AG08395 (cell line): ENCODE measurements at places on chromosomes 4 and X.
A peak's percentile ranks its signal among the peaks of the same experiment; 100 is the strongest.

- DNase-seq: no peak
These were observed 91.2 kb upstream of the KLF3 start for GRCh38 chr4:38572793-38573192.

- DNase-seq: no peak
These were observed 161.1 kb downstream of the RBM46 start for GRCh38 chr4:154942176-154942575.

- no peak for DNase-seq
These were observed 134.0 kb downstream of the HTR2C start for GRCh38 chrX:114717921-114718320.

- peak; percentile 96 for DNase-seq
These were observed 30.9 kb downstream of the RNF212 start for GRCh38 chr4:1082215-1083182.

DNA sequence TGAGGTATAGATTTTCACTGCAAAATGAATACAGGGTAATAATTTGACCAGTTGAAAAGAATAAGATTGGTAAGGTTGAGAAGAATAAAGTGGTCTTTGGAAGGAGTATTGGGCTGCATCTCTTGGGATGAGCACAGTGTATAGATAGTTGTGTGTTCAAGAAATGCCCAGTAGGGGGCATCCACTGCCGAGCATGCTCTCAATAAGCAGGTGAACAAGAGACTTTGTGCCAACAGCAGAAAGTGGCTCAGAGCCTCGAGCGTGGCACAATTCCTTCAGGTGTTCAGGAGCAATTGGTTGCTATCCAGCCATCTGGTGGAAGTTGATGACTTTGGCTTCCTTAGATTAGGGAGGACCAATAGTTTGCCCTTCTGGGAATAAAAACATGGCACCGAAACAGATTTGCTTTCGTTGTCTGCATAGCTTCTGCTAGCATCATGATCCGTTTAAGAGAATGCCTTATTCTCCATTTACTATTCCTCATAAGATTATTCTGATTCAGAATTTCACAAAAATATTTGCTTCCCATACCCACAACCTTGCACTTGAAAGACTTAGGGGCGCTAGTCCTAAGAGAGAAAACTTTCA lies 258.1 kb upstream of the NEIL3 start:
- no peak for DNase-seq

- no peak for DNase-seq
These were observed 668.1 kb upstream of the CPEB2 start for GRCh38 chr4:14334166-14334565.

- DNase-seq: no peak
These were observed 171.5 kb downstream of the CFAP299 start for GRCh38 chr4:80507077-80507476.

DNA sequence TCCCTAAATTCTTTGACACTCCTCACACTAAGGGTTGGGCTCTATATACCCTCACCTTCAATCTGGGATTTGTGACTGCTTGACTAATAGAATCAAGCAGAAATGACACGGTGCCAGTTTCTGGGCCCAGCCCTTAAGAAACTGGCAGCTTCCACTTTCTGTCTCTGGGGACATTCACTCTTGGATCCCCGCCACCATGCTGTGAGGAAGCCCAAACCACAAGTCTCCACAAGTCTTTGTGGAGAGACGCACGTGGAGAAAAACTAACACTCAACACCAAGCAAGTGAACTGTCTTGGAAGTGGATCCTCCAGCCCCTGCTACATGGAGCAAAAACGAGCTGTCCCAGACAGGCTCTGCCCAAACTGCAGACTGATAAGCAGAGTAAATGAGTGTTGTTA lies 1.1 kb upstream of the EDNRA start:
- peak; percentile 57 for DNase-seq

DNA sequence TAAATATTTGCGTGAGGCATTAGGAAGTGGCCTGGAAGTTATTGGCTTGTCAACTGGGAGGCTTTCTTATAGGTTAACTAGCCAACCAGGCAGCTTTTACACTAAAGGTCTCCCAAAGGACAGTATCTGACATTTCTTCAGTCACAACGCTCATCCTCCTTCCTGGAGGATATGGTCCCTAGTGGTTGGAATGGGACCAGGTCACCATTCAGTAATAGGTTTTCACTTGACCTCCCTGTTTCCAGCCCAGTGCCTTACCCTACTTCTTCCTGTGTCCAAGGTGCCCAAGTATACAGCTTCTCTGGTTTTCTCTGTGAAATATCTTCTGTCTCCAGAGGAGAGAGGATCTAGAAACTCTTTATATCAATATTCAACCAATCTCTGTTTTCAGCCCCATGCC lies 38.5 kb downstream of the RPS6KA3 start:
- no peak for DNase-seq

DNA sequence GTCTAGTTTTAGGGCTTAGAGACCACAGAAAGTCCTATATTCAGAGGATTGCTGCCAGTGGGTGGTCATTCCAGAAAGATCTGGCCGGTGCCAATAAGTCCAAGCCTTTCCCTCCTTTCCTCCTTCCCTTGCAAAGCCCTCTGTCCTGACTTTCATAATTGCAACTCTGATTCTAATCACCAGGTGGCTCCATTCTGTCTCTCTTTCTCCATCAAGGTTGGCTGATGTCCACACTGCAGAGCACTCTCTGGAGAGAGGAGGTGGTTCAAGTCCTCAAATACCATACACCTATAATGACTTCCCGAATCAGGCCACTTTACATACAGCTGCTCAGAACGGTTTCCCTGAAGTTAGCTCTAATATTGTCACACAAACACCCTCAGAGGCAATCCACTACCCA lies 22.4 kb upstream of the ARMCX4 start:
- peak; percentile 54 for DNase-seq

- DNase-seq: no peak
These were observed 34.6 kb downstream of the CNKSR2 start for GRCh38 chrX:21408788-21409187.

- DNase-seq: no peak
These were observed 150.6 kb upstream of the ANKRD50 start for GRCh38 chr4:124863040-124863545.

DNA sequence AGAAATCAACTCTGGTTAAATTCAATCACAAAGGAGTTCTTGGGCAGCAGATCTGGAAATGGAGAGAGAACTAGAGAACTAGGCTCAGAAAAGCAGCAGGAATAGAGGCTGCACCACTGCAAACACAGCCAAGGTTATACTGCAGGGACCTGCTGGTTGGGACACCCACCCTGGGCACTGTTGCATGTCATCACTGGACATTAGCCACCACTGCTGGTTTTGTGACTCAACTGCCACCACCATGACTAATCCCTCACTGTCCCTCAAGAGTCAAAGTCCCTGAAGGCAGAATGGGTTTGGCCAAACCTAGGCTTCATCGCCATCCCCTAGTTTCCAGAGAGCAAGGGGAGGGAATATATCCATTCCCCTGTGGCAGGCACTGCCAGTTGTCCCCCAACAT lies 38.1 kb upstream of the IRAK1 start:
- no peak for DNase-seq

DNA sequence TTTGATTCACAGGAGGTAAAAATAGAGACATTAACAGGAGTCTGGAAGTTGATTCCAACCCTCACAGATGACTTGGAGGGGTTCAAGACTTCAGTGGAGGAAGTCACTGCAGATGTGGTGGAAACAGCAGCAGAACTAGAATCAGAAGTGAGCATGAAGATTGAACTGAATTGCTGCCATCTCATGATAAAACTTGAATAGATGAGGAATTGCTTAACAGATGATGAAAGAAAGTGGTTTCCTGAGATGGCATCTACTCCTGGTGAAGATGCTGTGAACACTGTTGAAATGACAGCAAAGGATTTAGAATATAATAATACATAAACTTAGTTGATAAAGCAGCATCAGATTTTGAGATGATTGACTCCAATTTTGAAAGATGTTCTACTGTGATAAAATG lies 76.5 kb downstream of the RELL1 start:
- no peak for DNase-seq

DNA sequence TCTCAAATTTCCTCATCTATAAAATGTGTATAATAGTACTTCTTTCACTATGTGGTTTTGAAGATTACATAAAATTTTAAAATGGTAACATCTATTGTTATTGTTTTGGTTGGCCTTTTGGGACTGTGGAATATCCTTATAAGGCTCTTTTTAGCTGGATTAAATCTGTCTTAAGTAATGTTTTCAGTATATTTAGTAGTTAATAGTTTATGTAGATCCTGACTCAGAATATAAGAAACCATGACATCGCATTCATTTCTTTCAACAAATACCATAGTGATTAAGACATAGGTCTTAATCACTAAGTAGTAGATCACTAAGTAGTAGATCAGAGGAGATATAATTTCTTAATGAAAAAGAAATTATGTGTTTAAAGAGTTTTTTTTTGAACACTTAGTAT lies 48.5 kb downstream of the MRPL1 start:
- no peak for DNase-seq

- DNase-seq: no peak
These were observed 38.3 kb downstream of the RAP2C start for GRCh38 chrX:132180929-132181328.

GRCh38 chr4:75605928-75606327 lies 24.4 kb downstream of the CDKL2 start:
- no peak for DNase-seq

DNA sequence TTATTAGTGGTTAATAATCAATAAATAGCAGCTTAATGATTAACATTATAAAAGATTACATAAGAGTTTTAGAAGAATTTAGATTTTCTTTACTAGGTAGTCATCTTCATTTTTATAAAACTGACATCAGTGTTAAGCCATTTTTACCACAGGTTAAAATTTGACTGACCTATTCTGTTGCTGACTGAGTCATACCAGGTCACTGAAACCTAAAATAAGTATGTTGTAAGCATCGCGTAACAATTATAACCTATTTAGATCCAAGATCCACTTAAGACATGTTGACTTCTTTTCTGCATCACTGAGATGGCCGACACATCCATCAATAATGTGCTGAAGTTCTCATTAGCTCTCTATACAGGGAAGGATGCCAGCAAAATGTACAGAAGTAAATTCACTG lies 36.7 kb downstream of the ARX start:
- no peak for DNase-seq

DNA sequence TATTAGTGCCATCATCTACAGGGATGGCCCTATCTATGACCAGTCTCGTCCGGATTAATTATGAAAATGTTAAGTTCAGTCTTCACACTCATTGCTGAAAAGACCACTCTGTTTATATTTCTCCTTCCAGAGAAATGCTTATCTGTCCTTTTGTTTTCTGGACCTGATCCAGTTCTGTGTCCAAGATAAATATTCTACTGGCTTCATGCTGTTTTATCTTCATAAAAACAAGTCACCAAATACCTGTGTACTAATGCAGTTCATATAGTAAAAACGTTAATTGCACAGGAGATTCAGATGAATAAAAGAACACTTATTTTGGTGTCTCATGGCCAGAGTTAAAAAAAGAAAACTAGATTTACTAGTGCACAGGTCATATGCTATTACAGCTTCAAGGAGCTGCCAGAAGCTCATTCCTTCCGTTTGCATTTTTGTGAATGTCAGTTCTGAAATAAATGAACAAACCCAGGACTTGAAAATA lies 17.3 kb downstream of the FNIP2 start:
- DNase-seq: no peak

DNA sequence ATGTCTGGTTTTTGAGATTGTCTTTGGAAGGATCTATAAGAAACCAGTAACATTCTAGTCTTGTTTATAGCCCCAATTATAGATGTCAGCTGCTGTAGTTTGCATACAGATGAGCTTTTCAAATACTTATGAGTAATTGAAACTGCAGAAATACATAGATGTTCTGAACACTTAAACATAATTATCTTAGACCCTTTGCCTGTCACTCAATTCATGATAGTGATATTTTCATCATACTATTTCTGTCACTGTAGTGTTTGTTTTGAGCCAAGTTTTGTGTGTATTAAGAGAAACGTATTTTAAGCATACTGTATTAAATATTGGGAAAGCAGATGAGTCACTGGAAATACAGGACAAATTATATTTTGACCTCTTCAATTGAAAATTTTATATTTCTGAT lies 69.8 kb upstream of the SMARCA5 start:
- no peak for DNase-seq

GRCh38 chrX:43717161-43717560 lies 61.1 kb downstream of the MAOA start:
- no peak for DNase-seq

DNA sequence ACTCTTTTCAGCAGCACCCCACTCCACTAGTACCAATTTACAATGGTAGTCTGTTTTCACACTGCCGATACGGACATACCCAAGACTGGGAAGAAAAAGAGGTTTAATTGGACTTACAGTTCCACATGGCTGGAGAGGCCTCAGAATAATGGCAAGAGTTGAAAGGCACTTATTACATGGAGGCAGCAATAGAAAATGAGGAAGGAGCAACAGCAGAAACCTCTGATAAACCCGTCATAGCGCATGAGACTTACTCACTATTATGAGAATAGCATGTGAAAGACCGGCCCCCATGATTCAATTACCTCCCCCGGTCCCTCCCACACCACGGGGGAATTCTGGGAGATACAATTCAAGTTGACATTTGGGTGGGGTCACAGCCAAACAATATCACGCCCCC lies 34.1 kb upstream of the MAGEA4 start:
- DNase-seq: no peak

GRCh38 chr4:21765810-21766407 lies 182.7 kb downstream of the KCNIP4 start:
- peak; percentile 50 for DNase-seq

DNA sequence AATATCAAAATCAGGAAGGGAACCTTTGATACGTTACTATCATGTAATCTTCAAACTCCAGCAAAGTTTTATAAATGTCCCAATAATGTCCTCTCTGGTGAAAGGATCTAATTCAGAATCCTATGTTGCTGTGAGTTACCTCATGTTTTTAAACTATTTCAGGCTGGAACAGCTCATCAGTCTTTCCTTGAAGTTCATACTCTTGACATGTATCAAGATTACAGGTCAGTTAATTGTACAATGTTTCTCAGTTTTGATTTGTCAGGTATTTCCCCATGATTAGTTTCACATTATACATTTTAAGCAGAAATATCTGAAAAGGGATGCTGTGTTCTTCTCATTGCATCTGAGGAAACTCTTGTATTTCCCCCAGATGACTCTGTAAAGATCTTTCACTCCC lies 136.5 kb upstream of the HS3ST1 start:
- no peak for DNase-seq

DNA sequence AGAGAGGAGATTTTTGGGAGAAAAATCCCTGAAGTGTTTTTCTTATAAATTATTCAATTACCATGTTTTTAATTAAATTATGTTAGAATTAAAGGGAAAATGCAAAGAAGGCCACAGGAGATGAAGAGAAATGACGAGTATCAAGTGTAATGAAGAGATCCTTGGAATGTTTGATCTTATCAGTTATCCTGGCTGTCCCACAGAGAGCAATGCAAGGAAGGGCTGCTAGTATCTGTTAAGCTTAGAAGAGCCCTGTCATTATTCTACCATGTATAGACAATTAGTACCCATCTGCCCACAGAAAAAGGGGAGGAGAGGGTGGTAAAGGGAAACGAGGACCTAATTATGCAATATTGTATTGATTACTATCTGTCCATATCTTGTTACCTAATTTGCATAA lies 257.1 kb downstream of the BANK1 start:
- no peak for DNase-seq

- peak; percentile 59 for DNase-seq
These were observed 102.5 kb upstream of the MID1 start for GRCh38 chrX:10722851-10723250.

GRCh38 chr4:121698236-121698671 lies 1.5 kb upstream of the ANXA5 start:
- no peak for DNase-seq

GRCh38 chr4:153452658-153453378 lies 13.3 kb upstream of the TMEM131L start:
- DNase-seq: no peak
